Upper lobe of right lung (tissue), 1 donor: ENCODE measurements at places on chromosomes 12 and 14. TPM values are rescaled to one million over a fixed set of nuclear protein-coding genes. Genes with fewer than 3 reads are reported as not detected.

Gene ARG2
- total RNA-seq, result 2.0 TPM

DNA sequence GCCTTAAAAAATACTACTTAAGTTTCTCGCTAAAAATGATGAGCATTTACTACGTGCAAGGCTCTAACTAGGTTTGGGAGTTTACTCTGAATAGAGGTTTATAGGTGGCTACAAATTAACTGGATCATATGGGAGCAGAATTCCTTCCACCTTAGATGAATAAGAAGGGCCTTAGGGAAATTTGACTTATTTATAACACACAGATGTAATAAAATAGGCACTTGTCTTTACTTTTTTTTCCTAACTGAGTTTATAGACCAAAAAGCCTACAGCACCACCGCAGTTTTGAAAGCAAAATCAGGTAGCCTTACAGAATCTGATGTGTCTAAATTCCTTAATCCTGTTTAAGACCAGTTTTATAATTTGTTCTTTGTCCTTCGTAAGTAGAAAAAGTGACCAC, 10.5 kb downstream of the AEBP2 start:
- no peak for DNase-seq

- DNase-seq, result no peak
Measured at GRCh38 chr12:110314308-110314707, 33.3 kb downstream of the ATP2A2 start.

GRCh38 chr12:5227708-5228373, 184.2 kb downstream of the KCNA5 start:
- DNase-seq, result no peak

DNA sequence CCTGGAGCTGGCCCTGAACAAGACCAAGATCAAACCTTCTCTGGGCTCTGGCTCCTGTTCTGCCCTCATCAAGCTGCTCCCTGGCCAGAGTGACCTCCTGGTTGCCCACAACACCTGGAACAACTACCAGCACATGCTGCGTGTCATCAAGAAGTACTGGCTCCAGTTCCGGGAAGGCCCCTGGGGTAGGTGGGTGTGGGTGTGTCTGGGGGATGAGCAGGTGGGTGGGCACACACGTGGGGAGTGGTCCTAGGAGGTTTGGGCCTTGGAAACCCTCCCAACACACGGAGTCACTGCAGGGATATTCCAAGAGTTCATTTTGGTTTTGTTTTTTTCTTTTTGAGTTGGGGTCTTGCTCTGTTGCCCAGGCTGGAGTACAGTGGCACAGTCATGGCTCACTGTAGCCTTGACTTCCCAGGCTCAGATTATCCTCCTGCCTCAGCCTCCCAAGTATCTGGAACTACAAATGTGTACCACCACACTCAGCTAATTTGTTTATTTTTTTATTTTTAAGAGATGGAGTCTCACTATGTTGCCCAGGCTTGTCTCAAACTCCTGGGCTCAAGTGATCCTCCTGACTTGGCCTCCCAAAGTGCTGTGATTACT, 16.5 kb downstream of the PLBD2 start:
- DNase-seq, result no peak

DNA sequence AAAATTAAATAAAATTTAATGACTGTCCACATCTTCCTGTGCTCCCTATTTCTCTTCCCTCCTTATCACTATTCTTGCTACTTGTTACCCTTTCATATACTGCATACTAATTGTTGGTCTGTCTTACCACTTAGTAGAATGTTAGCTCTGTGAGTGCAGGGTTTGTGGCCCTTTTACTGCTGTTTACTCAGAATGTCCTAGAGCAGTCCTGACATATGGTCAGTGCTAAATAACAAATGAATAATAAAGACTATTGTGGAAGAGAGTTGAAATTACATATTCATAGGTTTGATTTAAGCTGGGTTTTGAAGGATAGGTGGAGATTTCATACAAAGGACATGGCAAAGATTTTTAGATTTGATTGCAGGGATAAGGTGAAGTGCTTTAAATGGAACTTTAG, 24.5 kb downstream of the KTN1 start:
- DNase-seq, result no peak

Gene OR11H7
- total RNA-seq, result not detected

Gene ARID2
- total RNA-seq, result 30.2 TPM

DNA sequence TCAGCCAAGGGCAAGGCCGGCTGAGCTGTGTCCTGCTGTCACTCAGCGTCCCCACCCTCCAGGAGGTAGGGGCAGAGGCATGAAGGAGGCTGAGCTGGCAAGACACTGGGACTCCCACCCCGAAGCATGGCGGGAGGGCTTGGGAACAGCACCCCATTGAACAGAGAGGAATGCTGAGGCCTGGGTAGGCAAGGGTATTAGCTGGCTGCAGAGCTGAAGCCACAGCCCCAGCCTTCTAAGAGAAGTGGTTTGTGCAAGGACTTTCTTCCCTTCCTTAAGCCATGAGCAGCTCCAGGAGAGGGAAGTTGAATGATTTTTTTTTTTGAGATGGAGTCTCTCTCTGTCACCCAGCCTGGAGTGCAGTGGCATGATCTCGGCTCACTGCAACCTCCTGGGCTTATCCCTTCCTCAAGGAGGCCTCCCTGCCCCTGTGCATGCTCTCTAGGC, 6.6 kb upstream of the CFAP73 start:
- no peak for DNase-seq

DNA sequence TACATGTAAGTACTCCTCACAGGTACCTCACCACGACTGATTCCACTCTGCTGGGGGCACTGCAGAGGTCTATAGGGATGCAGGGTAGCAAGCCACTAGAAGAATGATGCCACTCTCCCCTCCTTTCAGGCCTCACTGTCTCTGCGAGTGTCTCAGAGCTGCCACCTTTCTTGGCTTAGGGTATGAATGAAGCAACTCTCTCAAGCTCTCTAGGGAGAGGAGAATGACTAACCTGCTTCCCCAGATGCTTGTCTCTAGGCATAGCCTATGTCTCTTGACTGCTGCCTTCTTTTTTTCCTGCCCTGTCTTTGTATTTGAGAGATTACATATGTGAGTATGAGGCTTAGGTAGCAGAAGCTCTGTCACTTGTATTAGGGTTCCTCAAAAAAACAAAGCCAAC, 566.5 kb upstream of the ATP2B1 start:
- no peak for DNase-seq

Gene GPR132
- total RNA-seq, result 6.7 TPM
